ENCODE measurements at places on chromosomes 4 and X. TPM values are rescaled to one million over a fixed set of nuclear protein-coding genes. Genes with fewer than 3 reads are reported as not detected.

GRCh38 chr4:170687751-170688150 lies 598.0 kb upstream of the AADAT start:
- DNase-seq: no peak
- H3K36me3 ChIP-seq: no peaks in the 10 kb centered on the region
- H3K27me3 ChIP-seq: no peaks in the 10 kb centered on the region
- H3K27ac ChIP-seq: no peak overlapping the region
- no peak overlapping the region for H3K4me3 ChIP-seq

DNA sequence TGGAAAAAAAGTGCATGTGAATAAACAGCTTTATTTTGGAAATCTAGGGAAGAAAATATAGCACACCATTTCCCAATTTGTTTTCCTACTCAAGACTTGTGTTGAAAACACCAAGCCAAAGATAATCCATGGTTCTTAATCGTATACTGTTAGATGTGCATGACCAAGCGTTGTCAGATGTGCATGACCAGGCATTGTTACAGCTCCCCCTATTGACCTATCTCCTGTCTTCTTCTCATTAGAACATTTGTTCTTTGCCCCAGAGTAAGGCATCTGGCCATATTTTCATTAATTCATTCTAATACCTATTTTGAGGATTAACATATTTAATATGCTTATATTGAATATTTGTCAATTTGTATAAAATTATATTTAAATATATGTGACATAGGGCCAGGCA lies 14.4 kb upstream of the VCX start:
- no peaks in the 10 kb centered on the region for H3K27me3 ChIP-seq
- no peak for DNase-seq
- no peaks in the 10 kb centered on the region for H3K36me3 ChIP-seq
- H3K27ac ChIP-seq: no peak overlapping the region

DNA sequence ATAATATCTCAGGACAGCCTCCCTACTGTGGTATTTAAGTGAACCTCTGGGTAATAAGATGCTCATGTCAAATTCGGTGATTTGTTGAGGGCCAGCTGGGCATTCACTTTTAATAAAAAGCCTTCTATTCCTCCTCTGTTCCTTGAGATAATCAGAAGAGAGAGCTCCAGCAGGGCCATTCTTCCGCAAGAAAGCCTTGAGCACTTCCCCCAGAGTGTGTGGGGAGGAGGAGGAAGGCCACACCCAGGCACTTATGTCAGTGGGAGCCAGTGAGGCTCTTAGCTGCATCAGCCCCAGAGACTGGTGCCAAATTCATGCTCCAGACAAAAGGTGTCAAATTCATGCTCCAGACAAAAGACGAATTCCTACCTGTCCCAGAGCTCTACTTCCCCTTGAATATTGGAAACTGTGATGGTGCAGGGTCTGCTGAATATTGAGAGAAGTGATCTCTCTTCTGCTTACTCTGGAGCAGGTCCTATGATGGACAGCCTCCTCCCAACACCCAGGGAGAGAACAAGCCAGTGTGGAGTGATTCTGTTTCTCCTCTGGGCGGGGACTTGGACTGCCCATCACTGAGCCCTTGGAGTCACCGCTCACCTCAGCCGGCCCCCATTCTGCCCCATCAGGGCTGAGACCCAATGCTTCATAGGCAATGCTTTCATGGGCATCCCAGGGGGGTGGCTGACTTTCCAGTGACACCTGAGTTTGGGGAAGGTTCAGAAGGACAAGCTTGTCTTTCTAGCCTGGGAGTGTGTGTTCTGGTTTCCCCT lies 68.1 kb downstream of the FHDC1 start:
- no peaks in the 10 kb centered on the region for H3K4me1 ChIP-seq
- H3K27me3 ChIP-seq: peaks cover 58% of the 10 kb centered on the region
- no peak overlapping the region for H3K27ac ChIP-seq
- no peak for DNase-seq

- H3K27ac ChIP-seq: no peak overlapping the region
- H3K4me1 ChIP-seq: peaks cover 2% of the 10 kb centered on the region
- no peaks in the 10 kb centered on the region for H3K27me3 ChIP-seq
- H3K36me3 ChIP-seq: no peaks in the 10 kb centered on the region
- DNase-seq: no peak
Measured at GRCh38 chr4:120924931-120925330, 2.4 kb upstream of the PRDM5 start.

DNA sequence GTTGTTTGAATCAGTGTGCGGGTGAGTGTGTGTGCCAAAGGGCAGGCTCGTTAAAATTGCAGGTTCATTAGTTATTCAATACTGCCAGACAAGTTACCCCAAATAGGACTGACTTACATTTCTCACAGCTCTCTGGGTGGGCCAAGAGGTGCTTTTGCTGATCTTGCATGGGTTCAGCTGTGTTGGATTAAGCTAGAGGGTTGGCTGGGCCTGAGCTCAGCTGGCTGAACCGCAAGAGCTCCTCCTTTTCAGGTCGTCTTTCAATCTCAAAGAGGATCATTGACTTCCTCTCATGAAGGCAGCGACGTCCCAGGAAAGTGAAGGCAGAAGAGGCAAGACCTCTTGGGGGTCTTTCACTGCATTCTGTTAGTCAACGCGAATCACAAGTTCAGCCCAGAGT lies 343.3 kb upstream of the FRG1 start:
- no peaks in the 10 kb centered on the region for H3K4me1 ChIP-seq
- no peak overlapping the region for H3K4me3 ChIP-seq
- H3K27me3 ChIP-seq: no peaks in the 10 kb centered on the region
- no peak overlapping the region for H3K27ac ChIP-seq
- no peak for DNase-seq
- H3K36me3 ChIP-seq: no peaks in the 10 kb centered on the region

DNA sequence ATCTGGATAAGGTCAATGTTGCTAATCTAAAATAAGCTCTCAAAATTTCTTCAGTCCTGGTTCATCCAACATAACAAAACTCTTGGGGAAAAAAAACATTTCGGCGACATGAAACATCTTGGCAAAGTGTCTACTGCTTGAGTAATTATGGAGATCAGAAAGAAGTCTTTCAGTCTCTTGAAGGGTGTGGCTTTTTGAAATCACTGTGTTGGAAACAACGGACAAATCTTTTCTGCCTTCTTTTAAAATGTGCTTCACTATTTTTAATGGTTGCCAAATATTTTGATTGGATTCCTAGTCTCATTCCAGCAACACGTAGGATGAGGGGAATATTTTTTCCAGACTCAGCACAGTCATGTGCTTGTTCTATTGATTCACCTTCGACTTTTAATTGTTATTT lies 138.6 kb downstream of the KLHL8 start:
- DNase-seq: no peak
- no peaks in the 10 kb centered on the region for H3K27me3 ChIP-seq
- no peak overlapping the region for H3K4me3 ChIP-seq
- no peak overlapping the region for H3K27ac ChIP-seq

- no peak overlapping the region for H3K4me3 ChIP-seq
- no peaks in the 10 kb centered on the region for H3K36me3 ChIP-seq
- no peaks in the 10 kb centered on the region for H3K27me3 ChIP-seq
- H3K27ac ChIP-seq: no peak overlapping the region
- DNase-seq: no peak
Measured at GRCh38 chrX:41604766-41605543, 83.8 kb upstream of the GPR34 start.

COL25A1 gene
- under 0.01 TPM for total RNA-seq

TLR2 gene
- total RNA-seq: under 0.01 TPM

EFHC2 gene
- total RNA-seq: 0.28 TPM

SPANXC gene
- total RNA-seq: not detected

Data from IMR-90 (cell line).